ENCODE measurements at places on chromosomes 7 and 10.
A peak's percentile ranks its signal among the peaks of the same experiment; 100 is the strongest.

DNA sequence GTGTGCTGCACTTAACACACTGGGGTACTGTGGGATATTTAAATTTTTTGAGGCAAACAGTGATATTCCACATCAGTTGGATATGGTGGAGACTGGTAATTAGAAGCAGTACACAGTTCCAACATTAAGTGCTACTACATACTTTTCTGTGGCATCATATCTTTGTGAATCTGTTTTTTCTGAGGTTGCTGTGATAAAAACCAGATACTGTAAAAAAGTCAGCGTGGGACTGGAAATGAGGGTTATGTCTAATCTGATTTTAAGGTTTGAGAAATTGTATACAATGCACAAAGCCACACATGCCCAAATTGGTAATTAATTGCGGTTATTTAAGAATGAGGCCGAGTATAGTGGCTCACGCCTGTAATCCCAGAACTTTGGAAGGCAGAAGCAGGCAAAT, 41.2 kb downstream of the TBC1D12 start:
- no peak for DNase-seq

DNA sequence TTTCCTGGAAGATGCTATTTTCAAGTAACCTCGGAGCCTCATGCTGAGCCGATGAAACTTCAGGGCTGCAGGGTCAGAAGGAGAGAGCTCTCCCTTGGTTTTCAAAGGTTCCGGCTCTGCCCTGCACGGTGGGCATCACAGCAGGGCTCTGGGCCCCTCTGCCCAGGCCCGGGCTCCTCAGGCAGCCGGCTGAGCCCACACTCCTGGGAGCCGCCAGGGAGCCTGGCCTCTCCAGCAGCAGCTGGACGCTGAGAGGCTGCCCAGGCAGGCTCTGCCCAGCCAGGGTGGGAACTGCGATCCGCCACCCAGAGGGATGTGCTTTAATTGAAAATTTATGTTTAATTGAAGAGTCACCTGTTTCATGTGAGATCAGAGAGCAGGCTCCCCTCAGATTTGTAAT, 97.5 kb upstream of the MGMT start:
- no peak for DNase-seq

- DNase-seq: no peak
Observed at GRCh38 chr7:18771834-18772566, 276.5 kb downstream of the HDAC9 start.

- no peak for DNase-seq
Observed at GRCh38 chr7:134180376-134180775, 53.2 kb downstream of the LRGUK start.

DNA sequence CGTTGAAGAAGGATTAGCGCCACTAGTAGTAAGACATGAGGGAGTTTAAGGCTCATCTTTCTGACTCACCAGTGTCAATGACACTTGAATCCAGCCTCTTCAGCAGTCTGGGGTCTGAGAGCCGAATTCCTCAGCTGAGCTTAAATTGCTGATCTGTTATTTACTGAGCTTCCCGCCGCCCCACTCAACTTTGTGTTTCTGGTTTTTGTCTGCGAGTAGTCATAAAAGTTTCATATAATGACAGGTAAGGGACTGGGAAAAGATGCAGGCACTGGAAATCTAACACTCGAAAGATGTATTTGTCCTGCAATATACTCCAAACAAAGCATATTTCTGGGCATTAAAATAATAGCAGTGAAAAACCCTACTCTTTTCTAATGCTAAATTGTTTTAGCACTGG, 51.2 kb upstream of the RELN start:
- DNase-seq: no peak

- no peak for DNase-seq
Observed at GRCh38 chr7:108614896-108615295, 45.2 kb downstream of the DNAJB9 start.

DNA sequence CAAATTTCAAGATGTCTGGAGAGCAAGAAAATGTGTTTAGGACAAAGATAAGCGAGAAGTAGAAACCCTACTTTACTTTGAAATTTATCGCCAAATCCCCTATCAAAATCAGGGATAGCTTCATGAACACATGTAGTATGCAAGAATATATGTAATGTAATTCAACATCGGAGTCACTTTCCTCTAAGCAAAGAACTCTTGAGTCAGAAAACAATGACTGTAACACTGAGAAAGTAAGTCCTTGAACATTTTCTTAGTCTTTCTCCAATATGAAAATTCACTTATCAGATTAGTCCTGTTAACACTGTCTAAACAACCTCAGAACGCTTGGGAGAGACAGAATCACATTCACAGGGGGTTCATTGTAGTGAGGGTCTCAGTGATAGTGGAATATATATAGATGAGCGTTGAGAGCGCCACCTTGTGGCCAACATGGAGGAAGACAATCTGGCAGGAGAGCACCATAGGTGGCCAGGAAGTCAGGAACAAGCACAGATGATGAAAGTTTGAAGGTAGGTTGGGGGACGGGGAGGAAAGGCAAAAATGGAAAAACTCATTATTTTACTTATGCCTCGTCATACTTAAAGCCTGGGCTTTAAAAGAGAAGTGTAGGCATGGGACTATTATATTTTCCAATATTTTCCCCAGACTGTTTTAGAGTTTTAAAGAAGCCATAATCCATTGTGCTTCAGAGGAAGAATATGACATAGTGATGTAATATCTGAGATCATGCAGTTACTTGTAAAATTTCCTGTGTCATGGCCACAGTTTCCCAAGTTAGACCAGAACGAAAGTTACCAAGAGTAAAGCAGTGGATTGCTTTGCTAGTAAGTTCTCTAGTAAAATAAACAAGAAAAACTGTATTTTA, 115.5 kb upstream of the GNAI1 start:
- peak; percentile 49 for DNase-seq

- no peak for DNase-seq
Observed at GRCh38 chr7:34133356-34133982, 228.1 kb downstream of the BMPER start.

DNA sequence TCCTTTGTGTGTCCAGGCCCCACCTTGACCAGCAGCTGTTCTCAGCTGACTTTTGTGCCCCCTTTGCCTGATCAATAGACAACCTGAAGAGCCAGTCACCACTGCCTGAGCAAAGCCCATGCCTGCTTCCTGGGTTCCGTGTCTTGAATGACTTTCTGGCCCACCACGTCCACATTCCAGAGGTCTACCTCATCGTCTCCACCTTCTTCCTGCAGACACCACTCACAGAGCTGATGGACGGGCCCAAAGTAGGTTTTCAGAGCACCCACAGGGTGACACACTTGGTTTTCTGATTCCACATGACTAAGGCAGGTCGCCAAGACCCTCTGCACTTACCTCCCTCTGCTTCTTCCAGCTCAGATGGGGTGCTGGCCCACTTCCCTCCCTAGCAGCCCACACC, 126.8 kb downstream of the WDFY4 start:
- DNase-seq: no peak

DNA sequence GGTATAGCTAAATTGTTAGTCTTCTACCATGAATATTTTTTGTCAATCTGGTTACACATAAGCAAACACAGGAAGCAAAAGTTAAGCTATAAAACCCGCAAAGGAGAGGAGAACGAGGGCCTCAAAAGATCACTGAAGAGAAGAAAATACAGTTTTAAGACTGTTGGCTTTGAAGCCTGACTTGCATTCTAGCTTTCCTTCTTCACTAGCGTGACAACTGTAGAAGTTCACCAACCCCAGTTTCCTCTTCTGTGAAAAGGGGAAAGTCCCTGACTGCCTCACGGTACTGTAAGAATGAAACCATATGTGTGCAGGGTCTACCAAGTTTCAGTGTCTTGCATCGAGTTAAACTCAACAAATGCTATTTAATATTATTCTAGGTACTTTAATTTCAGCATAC, 7.5 kb upstream of the LRRN3 start:
- peak; percentile 28 for DNase-seq

DNA sequence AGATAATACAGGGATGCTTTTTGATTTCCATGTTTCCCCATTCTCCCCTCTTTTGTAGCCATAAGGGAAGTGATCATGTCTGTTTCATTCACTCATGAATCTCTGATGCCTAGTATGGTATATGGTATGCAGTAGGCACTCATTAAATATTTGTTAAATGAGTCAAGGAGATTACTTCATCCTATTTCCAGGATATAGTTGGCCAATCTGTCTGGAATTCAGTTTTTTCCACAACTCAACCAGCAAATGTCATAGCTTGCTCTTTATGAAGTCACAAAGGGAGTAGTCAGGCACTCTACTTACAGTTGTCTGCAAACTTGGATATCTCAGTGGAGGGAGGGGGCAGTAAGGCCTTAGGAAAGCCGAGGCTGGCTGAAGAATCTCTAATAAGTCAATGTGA, 853.6 kb downstream of the LRMDA start:
- no peak for DNase-seq

All from hematopoietic multipotent progenitor cell treated with erythropoietin and hydrocortisone succinate and interleukin-3 and kit ligand, for 8 days (in vitro differentiated cells).